Progenitor cell of endocrine pancreas (in vitro differentiated cells): ENCODE measurements at places on chromosomes 2 and 18. TPM values are rescaled to one million over a fixed set of nuclear protein-coding genes. Genes with fewer than 3 reads are reported as not detected.

Gene GNLY
- total RNA-seq = not detected in 2 replicates

Gene EFR3B
- 22.1 and 23.3 TPM in 2 replicates for total RNA-seq

Gene ANKRD30BL
- not detected in 2 replicates for total RNA-seq

Gene GLB1L
- 11.8 and 13.5 TPM in 2 replicates for total RNA-seq

Gene SLC9A2
- total RNA-seq = 1.6 TPM in 2 replicates

Gene GREB1
- 78.8 and 82.5 TPM in 2 replicates for total RNA-seq

Gene CETN1
- total RNA-seq = not detected in 2 replicates

Gene CERKL
- 2.6 and 2.9 TPM in 2 replicates for total RNA-seq

Gene CTNNA2
- total RNA-seq = 8.5 and 10.2 TPM in 2 replicates

Gene BCL11A
- 46.2 and 47.9 TPM in 2 replicates for total RNA-seq

Gene KCNG2
- total RNA-seq = not detected in 2 replicates

Gene BCL2
- total RNA-seq = 3.8 and 4.1 TPM in 2 replicates
